ENCODE measurements at places on chromosomes 6 and 20. TPM values are rescaled to one million over a fixed set of nuclear protein-coding genes. Genes with fewer than 3 reads are reported as not detected.

Gene PXDC1
- polyA plus RNA-seq: 90.8 TPM

Gene GHRH
- not detected for polyA plus RNA-seq

DNA sequence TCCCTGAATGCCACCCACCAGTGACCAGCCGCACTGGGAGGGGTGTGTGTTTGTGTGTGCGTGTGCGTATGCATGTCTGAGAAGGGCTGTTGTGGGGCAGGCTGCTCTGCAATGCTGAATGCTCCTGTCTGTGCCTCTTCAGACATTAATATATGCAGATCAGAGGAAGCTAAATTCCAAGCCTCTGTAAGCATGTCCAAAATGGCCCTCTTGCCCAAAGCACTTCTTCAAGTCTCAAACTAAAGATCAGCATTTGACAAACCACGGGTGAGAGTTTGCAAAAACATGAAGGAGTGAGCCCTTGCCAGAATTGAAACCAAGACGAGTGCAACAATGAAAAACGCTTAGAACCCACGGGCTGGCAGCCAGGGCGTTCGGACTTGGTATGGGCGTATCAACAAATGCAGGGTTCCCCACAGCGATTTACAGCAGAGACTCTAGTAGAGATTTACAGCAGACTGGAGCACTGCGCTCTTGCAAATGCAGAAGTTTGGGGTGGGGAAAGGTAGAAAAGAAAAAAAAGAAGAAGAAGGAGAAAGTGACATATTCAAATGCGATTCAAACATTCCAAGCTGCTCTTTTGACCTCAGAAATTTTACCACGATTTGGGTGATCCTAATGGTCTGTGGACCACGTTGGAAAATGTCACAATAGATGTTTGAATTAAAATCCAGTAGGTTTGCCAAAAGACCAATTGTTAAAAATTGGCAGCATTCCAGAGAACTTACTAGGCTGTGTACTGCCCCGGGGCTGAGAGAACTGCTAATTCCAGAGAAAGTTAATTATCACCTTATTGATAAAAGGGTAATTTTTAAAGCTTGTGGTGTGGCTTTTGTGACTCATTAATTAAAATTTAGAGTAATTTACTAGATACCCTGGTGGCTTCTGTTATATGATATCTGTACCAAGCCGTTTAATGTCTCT lies 3.5 kb downstream of the SCML4 start:
- DNase-seq: peak; percentile 35

GRCh38 chr6:84768442-84769174 lies 4.2 kb upstream of the TBX18 start:
- DNase-seq: no peak

DNA sequence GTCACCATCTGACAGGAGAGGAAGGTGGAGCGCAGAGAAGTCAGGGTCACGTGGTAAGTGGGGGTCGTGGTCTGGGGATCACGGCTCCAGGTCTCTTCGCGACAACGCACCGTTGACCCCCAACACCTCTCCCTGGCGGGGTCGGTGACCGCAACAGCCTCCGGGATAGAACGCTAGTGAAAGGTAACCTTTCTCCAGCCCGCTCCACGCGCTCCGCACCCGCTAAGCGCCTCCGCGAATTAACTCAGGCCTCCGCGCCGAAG lies 600 bp upstream of the SYNJ2 start:
- no peak for DNase-seq

All from hepatocyte (in vitro differentiated cells).